ENCODE measurements at places on chromosomes 2 and 18.

- DNase-seq = no peak
These were observed 185.1 kb upstream of the SMAD7 start for GRCh38 chr18:49135877-49136276.

- DNase-seq = no peak
These were observed 152.6 kb downstream of the ANKRD44 start for GRCh38 chr2:197157879-197158537.

DNA sequence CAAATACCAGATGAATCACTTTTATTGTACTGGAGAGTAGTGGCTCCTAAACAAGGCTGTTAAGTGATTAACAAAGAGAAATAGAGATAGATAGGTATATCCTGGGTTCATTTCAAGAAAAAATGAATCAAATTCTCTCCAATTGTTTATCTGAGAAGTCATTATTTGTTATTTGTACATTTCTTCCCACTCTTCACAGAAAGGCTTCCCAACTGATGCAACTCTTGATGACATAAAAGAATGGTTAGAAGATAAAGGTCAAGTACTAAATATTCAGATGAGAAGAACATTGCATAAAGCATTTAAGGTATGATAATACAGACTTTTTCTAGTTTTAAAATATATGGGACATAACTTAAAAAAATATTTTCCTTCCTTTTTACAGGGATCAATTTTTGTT, 7.9 kb downstream of the SSB start:
- no peak for DNase-seq

GRCh38 chr2:120766470-120767351, 31.0 kb downstream of the GLI2 start:
- DNase-seq = no peak

DNA sequence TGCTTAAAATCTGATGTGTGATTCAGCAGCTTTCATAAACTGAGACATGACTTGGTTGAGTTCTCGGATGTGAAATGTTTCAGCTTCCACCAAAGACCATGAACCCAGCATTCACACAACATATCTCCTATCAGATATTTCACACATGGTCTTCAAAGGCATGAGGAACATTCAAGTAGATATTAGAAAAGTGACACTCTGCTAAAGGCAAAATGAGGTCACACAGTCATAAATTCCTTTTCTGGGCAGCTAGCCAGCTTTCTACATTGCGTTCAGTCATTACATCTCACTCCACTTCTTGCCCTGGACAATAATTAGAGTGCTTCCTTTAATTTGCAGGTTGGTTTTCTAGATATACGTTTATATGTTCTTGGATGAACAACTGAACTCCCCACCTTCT, 96.7 kb downstream of the GAREM1 start:
- no peak for DNase-seq

DNA sequence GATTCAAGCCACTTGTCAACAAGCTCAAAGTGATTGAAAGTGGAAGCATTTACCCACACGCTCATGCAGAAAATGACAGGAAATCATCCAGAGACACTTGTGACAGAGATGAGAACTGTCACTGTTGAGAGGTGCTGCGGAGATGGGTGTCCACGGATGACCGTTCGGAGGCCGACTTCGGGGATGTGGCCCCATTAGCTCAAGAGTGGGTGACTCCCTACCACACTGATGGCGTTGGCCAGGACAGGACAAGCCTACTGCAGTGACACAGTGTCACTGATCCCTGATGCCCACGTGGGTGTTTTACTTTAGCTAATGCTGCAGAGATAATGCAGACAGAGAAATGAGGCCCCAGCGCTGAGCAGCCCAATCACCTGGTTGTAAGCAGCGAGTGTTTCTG, 81.5 kb upstream of the YWHAQ start:
- no peak for DNase-seq

- DNase-seq = no peak
These were observed 213.7 kb upstream of the GALNT5 start for GRCh38 chr2:157043786-157044185.

GRCh38 chr2:88058191-88058590, 2.6 kb upstream of the KRCC1 start:
- no peak for DNase-seq

DNA sequence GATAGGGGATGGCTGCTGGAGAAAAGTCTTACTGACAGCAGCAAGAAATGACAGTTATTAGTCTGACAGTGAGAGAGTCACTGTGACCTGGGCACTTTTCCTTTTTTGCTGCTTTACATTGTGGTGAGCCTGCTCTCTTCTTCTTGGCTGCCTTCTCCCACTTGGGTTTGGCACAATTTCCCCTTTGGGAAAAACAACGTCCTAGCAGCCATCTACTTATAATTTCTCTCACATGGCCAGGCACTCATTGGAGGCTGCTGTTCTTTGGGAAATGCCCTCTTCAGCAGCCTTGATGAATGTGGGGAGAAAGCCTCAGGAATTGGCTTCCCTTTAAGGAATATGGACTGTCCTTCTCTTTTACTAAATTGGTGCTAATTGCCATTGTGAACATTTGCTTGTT, 60.4 kb upstream of the SLC1A4 start:
- DNase-seq = no peak

GRCh38 chr2:25032094-25032493, 9.8 kb upstream of the EFR3B start:
- DNase-seq = no peak

DNA sequence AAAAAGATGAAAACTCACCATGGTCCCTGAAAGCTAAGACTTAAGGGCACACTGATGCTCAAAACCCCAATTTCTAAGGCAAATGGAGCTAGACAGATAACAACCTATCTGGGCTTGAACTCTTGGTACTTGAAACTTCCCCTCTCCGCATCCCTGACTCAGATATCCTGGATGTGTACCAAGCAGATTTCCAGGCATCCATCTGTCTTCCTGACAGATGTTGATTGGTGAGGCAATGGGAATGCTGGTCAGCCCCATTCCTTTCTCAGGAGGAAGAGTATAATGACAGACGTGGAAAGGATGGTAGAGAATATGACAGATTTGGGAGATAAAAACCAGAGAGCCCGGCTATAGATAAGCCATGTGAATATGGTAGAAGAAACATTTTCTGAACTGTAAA, 69.2 kb downstream of the ADD2 start:
- DNase-seq = no peak

GRCh38 chr2:234764372-234764771, 187.4 kb upstream of the SH3BP4 start:
- DNase-seq = no peak

- DNase-seq = no peak
These were observed 68.8 kb downstream of the SH3RF3 start for GRCh38 chr2:109197491-109198418.

GRCh38 chr18:11587432-11587831, 22.0 kb upstream of the SLC35G4 start:
- no peak for DNase-seq

- no peak for DNase-seq
These were observed 373.9 kb downstream of the GPD2 start for GRCh38 chr2:156810094-156810493.

GRCh38 chr2:149084924-149085795, 46.7 kb downstream of the LYPD6B start:
- DNase-seq = no peak

DNA sequence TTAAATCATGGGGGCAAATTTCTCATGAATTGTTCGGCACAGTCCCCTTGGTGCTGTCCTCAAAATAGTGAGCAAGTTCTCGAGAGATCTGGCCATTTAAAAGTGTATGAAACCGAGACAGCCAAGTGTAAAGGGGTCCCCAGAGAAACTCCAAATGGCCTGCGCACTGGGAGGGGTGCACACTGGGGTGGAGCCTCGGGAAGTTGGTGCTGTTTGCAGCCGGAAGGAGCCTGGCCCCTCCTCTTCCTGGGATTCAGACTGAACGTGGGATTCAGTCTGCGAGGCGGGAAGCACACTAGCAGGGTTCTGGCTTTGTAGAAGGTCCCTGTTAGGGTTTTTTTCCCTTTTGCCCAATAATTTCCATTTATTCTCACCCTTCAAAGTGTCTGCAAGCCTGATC, 48.8 kb downstream of the RABL2A start:
- no peak for DNase-seq

- no peak for DNase-seq
These were observed 30.6 kb downstream of the ORC4 start for GRCh38 chr2:147989809-147990403.

DNA sequence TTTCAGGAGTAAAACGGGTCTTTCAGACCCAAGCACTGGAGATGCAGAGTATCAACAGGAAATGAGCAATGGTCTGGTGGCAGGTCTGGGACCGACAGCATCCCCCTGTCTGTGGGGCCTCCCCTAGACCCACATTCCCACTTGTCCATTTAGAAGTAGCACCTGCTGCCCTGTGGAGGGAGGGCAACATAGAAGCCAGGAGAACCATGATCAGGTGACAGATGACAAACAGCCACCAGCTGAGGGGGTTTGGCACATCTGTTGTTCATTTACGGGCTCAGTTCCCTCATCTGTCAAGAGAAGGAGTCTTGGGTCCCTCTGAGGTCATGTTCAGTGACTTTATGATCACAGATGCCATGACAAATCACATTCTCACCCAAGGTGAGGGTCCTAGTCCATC, 77.9 kb upstream of the SLC66A3 start:
- no peak for DNase-seq

- DNase-seq = no peak
These were observed 76.0 kb upstream of the STK17B start for GRCh38 chr2:196247114-196247975.

Data from substantia nigra (tissue), 51 donors.